ENCODE measurements at places on chromosomes 11 and 22. TPM values are rescaled to one million over a fixed set of nuclear protein-coding genes. Genes with fewer than 3 reads are reported as not detected.

Gene HIC2
- total RNA-seq: 9.3 TPM

Gene OMP
- total RNA-seq: 1.2 TPM

Gene AQP11
- 2.4 TPM for total RNA-seq

Gene ARHGAP42
- total RNA-seq: 33.8 TPM

Gene PHOX2A
- not detected for total RNA-seq

Gene RAB36
- 12.9 TPM for total RNA-seq

Gene TREH
- 2.0 TPM for total RNA-seq

Measured in metanephros (tissue), 2 donors.